ENCODE measurements at places on chromosomes 2 and 18.

- DNase-seq = no peak
Measured at GRCh38 chr2:234841321-234842015, 110.3 kb upstream of the SH3BP4 start.

- DNase-seq = no peak
Measured at GRCh38 chr18:38930881-38931753, 1365.5 kb upstream of the CELF4 start.

GRCh38 chr2:149860276-149860921 lies 272.8 kb upstream of the MMADHC start:
- DNase-seq = peak; percentile 69

DNA sequence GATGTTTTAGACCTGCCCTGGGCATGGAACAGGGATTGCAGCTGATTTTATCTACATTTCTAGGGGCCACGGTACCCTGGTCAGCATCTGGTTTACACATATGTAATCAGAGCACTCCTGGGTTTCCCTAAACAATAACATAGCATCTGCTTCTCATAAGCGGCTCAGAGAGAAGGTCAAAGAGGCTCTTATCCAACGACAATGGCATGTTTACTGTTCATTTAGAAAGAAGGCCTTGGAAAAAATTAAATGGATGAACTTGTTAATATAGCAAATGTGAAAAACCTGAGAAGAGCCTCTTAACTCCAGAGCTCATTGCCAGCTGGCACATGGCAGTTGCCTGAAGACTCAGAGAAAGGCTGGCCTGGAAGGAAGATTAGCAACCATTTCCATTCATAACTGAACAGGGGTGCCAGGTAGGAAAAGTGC lies 202.8 kb upstream of the THUMPD2 start:
- peak; percentile 73 for DNase-seq

DNA sequence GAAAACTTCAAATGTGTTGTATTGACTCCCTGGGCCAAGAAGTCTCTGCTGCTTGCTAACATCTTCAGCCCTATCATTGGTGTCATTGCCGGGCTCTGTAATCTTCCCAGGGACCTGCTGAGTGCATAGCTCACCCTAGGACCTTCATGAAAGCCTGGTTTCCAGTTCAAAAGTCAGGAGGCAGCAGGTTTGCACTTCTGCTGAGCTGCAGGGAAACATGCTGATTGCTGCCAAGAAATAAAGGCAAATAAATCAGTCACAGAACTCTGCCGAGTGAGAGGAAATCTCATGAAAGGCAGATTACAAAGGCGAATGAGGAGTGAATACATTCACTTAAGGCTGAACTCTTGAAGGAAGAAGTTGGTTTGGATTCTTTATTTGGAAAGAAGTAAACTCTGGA lies 1947.6 kb upstream of the CELF4 start:
- DNase-seq = no peak
